Mononuclear cell (primary cell): ENCODE measurements at places on chromosomes 6 and 20. TPM values are rescaled to one million over a fixed set of nuclear protein-coding genes. Genes with fewer than 3 reads are reported as not detected.

Gene CNR1
- total RNA-seq, result 0.42 TPM

Gene FLRT3
- total RNA-seq, result not detected

Gene NEURL2
- 1.9 TPM for total RNA-seq

Gene LY6G6C
- not detected for total RNA-seq

Gene IRF4
- total RNA-seq, result 41.3 TPM

Gene CLPSL1
- total RNA-seq, result not detected

Gene MAFB
- total RNA-seq, result 122 TPM

Gene SPO11
- not detected for total RNA-seq

Gene TCP11
- not detected for total RNA-seq

Gene MYCT1
- 2.5 TPM for total RNA-seq

Gene NFATC2
- total RNA-seq, result 12.2 TPM

Gene COMMD7
- total RNA-seq, result 37.6 TPM

Gene ETV7
- total RNA-seq, result 0.73 TPM

Gene HLA-DQB1
- 1.4 TPM for total RNA-seq

Gene ZBTB9
- total RNA-seq, result 3.5 TPM

Gene GABRR1
- 0.10 TPM for total RNA-seq

Gene TMEM151B
- not detected for total RNA-seq

Gene ZNF322
- 1.2 TPM for total RNA-seq

Gene TTBK1
- under 0.01 TPM for total RNA-seq

Gene ACSS1
- 8.0 TPM for total RNA-seq

Gene C20orf204
- total RNA-seq, result 2.9 TPM

Gene FILIP1
- under 0.01 TPM for total RNA-seq

Gene LTB
- total RNA-seq, result 191 TPM

Gene WFDC5
- total RNA-seq, result not detected

Gene COL19A1
- 9.1 TPM for total RNA-seq

Gene TLDC2
- total RNA-seq, result 0.10 TPM

Gene TMC2
- not detected for total RNA-seq

Gene DNAH8
- total RNA-seq, result 0.10 TPM

Gene SLC17A4
- not detected for total RNA-seq

Gene CARMIL1
- total RNA-seq, result 3.1 TPM

Gene TAAR1
- not detected for total RNA-seq

Gene PSORS1C1
- not detected for total RNA-seq

Gene CAGE1
- 0.94 TPM for total RNA-seq

Gene RIN2
- total RNA-seq, result 10.6 TPM

Gene SPATA25
- 0.52 TPM for total RNA-seq

Gene SAPCD1
- 0.63 TPM for total RNA-seq

Gene PDYN
- total RNA-seq, result 0.10 TPM

Gene SLC22A3
- total RNA-seq, result not detected
